GM04504 (cell line): ENCODE measurements at places on chromosomes 6 and 20.

DNA sequence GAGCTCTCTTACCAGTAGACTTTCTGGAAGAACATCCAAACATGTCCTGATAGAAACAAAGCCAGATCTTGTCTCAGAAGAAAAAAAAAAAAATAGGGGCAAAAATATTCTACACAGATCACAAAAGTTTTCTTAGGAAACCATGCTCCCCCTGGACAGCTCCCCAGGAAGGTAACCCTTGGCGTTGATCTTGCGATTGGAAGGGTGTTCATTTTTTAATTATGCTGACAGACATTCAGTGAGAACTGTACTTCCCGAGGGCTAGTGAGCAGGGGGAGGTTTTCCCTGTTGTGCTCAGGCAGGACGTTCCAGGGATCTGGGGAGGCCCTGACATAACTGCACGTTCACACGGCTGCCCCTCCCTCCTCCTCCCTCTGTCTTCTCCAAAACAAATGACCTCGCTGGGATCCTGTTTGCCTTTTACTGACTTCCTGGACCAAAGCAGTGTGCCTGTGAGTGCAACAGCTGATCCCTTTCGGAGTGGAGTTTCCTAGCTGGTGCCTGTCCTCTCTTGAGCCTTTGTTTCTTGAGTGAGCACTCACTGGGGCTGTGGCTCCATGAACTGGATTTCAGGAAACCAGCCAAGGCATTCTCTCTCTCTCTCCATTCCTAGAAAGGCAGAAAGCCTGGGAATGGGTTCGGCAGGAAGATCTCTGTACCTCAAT lies 46.7 kb downstream of the MARCKS start:
- DNase-seq, result no peak

DNA sequence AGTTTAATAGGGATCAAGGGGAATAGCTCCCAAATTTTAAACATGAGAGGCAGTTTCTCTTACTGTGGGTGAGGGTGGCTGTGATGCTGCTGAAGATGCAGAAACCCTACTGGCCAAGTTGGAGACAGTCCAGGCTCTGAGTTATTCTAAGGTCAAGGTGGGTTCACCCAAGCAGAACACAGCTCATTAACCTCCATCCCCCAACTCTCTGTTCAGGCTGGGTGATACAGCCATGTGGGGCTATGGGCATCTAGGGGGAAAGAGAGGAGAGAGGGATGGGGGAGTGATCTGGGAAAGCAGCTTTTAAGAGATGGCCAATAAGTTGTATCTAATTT lies 18.9 kb upstream of the TRAM2 start:
- DNase-seq, result no peak

GRCh38 chr6:141957271-141957670 lies 175.5 kb upstream of the GJE1 start:
- no peak for DNase-seq

DNA sequence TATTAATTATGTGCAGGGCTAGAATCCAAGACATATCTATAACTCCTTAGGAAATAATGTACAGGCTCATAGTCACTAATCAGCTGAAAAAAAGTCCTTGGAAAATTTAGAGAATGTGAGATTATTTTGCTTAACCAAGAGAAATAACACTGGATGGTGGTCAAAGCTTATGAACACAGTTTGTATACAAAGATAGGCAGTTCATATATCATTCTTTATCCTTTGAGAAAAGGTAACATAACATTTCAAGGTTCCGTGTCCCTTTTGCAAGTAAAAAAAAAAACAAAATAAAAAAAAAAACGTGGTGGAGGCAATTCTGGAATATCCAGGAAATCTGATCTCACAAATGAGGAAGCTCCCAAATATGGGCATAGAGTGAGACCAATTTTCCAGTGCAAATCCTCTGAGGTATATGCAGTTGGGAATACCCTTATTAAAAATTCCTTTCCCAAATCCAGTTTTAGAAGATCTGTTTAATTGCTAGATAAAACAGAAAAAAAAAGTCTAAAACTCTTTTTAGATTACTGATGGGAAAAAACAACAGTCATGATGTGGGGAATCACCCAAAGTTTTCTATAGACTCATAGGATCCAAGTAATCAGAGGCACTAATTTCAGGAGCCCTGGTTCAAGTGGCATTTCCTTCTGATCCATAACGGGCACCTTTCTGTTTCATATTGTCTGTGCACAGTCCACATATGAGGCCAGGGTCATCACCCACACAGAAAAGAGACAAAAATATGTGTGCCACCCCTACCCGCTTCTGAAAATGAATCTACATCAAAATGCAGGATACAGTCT lies 17.7 kb upstream of the TNFAIP3 start:
- DNase-seq, result no peak

GRCh38 chr6:47407300-47408281 lies 70.0 kb upstream of the CD2AP start:
- DNase-seq, result no peak

GRCh38 chr20:57986666-57987065 lies 241.8 kb downstream of the ANKRD60 start:
- DNase-seq, result no peak

GRCh38 chr20:53873230-53873604 lies 197.2 kb downstream of the BCAS1 start:
- DNase-seq, result no peak

DNA sequence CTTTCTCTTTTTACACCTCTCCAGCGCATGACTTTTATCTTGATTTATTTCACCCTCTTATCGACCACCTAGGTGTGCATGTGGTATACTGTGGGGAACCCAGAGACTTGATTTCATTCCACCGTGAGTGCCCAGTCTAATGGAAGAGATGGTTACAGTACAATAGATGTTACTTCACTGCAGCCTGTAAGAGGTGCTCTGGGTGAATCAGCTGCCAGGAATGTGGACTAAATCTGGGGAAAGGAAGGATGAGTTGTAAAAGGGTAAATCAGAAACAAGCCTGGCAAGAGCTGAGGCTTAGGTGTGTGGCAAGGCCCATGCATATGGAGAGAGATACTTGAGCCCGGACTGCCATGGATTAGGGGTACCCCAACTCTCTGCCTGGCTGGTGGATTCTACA lies 7.4 kb downstream of the STK35 start:
- peak; percentile 50 for DNase-seq

- no peak for DNase-seq
These were observed 119.1 kb downstream of the PKHD1 start for GRCh38 chr6:51968265-51968664.

GRCh38 chr20:57628047-57628961 lies 8.1 kb upstream of the ZBP1 start:
- DNase-seq, result peak; percentile 18

GRCh38 chr20:17499041-17499440 lies 32.1 kb downstream of the BFSP1 start:
- peak; percentile 2 for DNase-seq

DNA sequence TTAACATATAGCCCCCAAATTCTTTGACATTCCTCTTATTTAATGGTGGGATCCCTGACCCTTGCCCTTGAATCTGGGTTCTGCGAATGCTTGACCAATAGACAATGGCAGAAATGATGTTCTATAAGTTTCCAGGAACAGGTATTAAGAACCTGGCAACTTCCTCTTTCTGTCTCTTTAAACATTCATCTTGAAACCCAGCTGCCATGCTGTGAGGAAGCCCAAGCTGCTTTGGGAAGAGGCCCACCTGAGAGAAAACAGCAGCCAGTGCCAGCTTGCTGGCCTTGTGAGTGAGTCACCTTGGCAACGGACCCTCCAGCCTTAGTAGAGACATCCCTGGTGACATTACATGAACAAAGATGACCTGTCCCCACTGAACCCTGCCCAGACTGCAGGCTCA lies 45.2 kb upstream of the RALY start:
- no peak for DNase-seq

GRCh38 chr6:34094474-34095135 lies 51.3 kb downstream of the GRM4 start:
- no peak for DNase-seq

- DNase-seq, result no peak
These were observed 4.7 kb downstream of the NKX2-2 start for GRCh38 chr20:21509079-21509596.

- DNase-seq, result no peak
These were observed 9.2 kb downstream of the OR2A4 start for GRCh38 chr6:131692031-131692430.

DNA sequence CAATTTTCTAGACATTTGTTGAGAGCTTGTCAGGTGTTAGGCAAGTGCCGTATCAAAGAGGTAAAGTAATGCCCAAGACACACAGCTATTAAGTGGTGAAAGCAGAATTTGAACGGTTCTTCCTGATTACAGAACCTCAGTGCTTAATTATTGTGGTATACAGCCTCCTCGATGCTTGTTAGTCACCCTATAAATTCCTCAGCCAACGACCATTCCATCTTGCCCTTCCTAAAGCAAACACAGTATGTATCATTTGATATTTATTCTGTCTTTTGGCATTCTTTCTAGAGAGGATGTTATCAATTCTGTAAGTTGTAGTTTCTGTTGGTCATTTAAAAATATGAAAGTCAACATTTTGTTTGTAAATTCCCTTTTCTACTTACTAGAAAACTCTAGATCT lies 297.8 kb upstream of the BMP2 start:
- DNase-seq, result no peak

- no peak for DNase-seq
These were observed 43.8 kb downstream of the TMEM244 start for GRCh38 chr6:129817332-129817731.

- no peak for DNase-seq
These were observed 2.5 kb downstream of the COX4I2 start for GRCh38 chr20:31640259-31640658.

DNA sequence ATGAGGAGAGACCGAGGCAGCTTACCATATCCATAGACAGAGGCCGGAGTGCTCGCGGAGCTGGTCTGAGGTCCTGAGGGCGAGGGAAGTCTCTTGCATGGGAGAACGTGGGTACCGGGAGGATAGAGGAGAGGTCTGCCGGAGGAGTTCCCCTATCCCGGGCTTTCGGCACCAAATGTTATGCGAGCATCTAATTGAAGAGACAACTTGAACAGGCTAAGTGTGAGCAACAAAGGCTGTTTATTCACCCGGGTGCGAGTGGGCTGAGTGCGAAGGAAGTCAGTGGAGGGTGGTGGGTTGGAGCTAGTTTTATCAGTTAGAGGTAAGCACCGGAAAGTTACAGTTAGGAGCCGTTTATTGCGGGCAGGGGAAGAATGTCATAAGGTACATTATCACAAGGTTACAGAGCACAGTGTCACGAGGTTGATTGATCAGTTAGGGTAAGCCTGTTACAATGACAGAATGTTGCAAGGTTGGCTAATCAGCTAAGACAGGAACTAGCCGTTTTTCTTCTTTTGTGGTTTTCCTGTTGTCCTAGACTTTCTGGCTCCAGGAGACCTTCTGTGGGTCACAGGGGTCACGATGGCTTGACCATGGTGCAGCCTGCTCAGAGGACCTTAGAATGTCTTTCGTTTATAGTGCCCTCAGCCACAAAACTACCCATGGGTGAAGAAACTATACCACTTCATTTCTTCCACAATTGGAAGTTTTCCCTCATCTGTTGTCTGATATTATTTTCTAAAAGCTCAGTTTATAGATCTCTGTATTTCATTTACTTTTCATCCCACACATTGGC lies 746.0 kb upstream of the ADGRB3 start:
- DNase-seq, result no peak

DNA sequence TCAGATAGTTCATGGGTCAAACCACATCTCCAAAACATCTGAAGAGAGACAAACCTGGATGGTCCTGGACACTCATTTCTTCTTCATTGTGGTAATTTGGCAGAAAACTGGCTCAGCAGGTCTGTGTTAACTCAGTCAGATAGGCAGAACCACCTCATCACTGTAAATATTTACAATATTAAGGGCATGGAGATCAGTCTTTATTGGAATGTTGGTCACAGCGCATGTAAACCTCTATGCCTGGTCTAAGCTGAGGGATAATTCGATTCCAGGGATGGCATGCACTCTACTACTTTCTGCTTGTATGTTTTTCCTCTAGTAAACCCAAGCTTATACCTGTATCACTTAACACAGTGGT lies 4.0 kb upstream of the TBC1D7 start:
- DNase-seq, result no peak

DNA sequence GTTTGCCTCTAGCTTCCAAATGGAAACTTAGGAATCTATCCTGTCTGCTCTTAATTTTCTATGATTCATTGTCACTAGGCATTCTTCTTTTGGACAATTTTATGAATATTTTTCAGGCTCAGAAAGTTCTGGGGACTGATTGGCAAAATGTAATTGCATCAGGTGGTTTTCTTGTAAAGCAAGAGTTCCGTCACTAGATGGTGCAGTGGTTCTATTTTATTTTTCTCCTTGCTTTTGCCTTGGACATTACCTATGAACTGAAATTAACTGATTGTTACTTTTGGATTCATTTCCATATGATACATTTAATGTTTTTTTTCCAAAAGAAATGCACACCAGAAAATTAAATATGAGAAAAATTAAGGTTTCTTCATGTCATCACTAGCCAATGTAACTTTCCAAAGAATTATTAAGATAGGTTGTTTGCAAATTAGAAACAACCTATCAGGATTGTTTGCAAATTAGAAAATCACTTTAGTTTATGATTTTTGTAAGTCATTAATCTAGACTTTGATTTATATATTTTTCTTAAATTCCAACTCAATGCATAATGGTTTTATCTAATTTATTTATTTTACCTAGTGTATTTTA lies 48.0 kb downstream of the TMEM170B start:
- DNase-seq, result peak; percentile 46

GRCh38 chr6:137283940-137284810 lies 65.0 kb upstream of the IFNGR1 start:
- DNase-seq, result no peak

GRCh38 chr6:131172222-131172621 lies 37.0 kb downstream of the AKAP7 start:
- DNase-seq, result no peak

- no peak for DNase-seq
These were observed 192.5 kb upstream of the SNX9 start for GRCh38 chr6:157630463-157631080.

- DNase-seq, result no peak
These were observed 145.1 kb upstream of the PRDM1 start for GRCh38 chr6:105940990-105941389.

GRCh38 chr6:155146205-155146604 lies 117.6 kb upstream of the CLDN20 start:
- DNase-seq, result no peak

DNA sequence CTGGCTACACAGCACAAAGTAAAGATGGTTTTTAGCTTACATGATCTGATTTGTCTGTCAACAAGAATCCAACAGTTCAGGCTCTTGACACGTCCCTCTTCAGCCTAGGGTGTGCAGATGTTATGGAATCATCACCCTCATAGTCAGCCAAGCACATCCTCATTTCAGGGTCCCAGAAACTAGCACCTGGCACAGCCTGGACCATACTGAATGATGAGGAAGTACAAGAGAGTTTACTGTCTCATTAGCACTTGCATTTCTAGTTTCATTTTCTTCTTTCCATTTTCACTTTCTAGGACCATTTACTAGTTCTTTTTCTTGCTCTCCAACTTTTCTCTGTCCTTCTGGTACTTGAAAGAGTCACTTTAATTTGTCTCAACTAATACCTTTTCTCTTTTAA lies 6.5 kb downstream of the RIPOR2 start:
- DNase-seq, result no peak

DNA sequence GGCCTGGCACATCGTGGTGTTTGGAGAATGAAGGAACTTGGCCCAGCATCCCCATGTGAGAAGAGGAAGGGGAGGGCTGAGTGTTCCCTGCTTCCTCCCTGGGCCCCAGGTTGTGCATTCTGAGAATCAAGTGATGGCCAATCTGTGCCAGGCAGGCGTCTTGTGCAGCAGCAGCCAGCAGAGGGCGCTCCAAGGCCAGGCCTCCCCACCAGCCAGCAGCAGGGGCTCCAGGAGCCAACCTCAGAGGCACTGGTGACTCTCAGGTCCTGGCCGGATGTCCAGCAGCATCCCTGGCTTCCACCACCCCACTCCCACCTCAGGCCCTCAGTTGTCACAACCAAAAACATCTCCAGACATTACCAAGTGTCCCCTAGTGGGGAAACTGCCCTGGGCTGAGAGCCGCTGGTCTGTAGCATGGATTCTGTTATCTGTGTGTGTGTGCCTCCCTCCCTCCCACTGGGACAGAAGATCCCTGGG lies 192.0 kb downstream of the PREX1 start:
- DNase-seq, result no peak
